ENCODE measurements at places on chromosomes 13 and 19.
A peak's percentile ranks its signal among the peaks of the same experiment; 100 is the strongest.

GRCh38 chr13:41130356-41130755 lies 2.2 kb downstream of the KBTBD6 start:
- no peak for DNase-seq

DNA sequence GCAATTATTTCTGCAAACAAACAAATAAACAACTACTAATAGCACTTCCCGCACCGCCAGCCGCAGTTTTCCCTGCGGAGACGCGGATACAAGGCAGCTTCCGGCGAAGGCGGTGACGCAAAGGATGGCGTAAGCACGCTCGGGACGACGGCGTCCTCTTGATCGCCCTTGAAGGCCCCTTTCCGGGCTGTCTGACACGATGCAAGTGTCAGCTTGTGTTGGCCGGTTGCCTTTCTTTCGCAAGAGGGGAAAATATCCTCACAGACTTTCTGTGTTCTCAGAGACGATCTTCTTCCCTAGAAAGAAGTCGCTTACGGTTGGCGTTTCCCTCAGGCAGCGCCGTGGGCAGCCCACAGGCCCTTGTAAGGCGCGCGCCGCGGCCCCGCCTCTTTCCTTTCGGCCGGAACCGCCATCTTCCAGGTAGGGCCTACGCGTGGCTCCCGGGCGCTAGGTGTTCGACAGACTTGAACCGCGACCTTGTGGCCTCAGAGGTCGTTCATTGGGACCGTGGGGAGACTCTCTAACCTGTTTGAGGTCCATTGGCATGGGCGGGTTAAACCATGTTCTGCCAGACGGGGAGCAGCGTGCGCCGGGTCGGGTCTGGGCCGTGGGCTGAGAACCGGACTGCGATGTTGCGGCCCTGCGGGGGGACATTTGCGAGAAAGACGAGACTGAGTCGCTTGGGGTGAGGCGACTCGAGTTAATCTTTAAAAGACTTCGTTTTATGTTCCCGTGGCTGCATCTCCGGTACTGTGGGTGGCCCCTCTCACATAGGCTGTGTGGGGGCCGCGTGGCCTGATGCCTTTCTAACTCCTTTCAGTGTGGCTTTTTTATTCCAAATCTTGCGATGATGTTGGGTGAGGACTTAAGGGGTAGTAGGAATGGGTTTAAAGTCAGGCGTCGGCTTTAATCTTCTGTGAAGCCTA lies at the start of gene RPL21:
Gene RPL21, plus strand, starts transcription at position 393 of the 926 bp plus-strand sequence. CDS start 2,219 bp downstream, outside the sequence.
- DNase-seq = peak; percentile 82

GRCh38 chr13:24178847-24179485 lies 18.4 kb downstream of the SPATA13 start:
- no peak for DNase-seq

GRCh38 chr13:40756042-40756441 lies 14.9 kb downstream of the MRPS31 start:
- DNase-seq = no peak

GRCh38 chr19:1057176-1057855 lies 9.7 kb upstream of the ARHGAP45 start:
- peak; percentile 30 for DNase-seq

DNA sequence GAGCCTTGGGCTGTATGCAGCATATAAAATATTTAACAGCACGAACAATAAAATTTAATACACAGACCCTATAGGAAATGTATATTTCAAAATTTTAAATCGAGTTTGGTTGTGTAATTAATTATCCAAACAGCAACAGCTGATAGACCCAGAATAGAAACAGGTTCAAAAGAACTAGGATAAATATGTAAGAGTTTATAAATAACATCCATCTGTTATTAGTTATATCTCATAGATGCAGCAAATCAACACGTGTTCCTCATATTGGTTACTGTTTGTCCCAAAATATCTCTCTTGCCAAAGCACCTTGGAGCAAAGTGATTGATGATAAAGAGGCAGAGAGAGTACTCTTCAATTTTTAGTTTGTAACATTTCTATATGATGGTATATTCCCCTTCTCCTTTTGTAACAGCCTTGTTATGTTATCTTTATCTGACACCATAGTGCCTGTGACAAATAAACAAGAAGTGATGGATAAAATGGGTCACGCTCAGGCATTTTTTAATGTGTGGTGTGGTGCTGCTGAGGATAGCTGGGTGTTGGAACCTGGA lies 260.6 kb upstream of the NBEA start:
- no peak for DNase-seq

DNA sequence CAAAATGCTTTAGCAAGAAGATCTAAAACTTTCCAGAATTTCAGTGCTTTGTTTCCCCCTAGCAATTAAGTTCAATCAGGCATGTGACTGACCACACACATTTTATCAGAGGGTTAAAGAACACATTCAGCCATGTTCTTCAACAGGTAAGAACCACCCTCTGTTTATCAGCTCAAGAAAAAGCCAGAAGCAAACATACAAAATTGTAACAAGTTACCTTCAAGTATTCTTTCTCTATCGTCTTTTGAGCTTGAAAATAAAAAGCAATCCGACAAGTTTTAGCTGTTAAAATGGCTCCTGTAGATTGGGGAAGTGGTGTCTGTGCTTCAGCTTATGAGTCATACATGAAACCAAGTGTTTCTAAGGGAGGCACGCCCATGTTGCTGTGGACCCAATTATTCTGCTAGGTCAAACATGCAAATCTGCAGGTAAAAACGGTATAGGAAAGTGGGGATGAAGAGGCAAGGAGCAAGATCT lies at the start of gene ELF1:
Gene ELF1, minus strand, starts transcription at position 306 of the 477 bp plus-strand sequence. CDS start 37,262 bp downstream, outside the sequence.
- no peak for DNase-seq

- no peak for DNase-seq
Measured at GRCh38 chr19:11478167-11479089, 2.4 kb downstream of the ELAVL3 start.

DNA sequence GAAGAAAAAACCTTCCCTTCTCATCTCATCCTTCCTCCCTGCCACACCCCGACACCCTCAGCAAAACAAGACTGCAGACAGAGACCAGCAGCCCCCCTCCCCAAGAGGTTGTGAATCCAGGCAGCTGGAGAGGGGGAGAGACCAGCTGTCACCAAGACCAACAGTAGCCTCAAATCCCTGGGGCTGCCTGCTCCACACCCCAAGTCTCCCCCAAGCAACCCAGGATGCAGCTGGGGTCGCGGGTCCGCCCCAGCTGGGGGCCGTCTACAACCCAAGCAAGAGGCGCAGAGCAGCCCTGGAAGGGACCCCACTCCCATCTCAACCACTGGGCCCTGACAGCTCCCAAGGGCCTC lies 7.1 kb downstream of the KLF16 start:
- DNase-seq = no peak

DNA sequence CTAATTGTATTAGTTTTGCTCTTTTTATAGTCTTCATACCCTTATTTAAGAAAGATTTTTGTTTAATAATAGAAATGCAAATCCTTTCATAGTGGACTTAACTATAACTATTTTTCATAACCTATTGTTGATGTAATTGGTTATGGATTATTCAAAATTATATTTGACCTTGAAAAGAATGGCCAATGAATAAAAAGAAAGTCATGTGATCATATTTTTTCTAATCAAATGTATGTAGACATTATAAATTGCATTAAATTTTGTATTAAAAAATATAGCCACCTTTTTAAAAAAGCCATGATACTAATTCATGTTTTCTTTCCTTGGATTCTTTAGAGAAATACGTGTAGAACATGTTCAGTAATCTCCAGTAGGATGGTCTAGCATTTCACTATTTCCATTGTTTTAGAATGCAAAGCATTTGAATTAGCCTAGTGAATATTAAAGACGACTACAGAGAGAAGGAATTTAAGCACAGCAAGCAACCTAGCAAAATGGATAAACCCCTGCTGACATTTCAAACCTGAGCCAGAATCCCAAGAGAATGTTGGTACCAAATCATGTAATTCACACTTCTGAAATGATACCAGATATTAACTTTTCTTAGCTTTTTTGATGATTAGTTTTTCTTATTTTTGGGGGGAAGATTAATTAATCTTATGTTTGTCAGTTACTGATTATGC lies 1297.4 kb upstream of the MIR17HG start:
- no peak for DNase-seq

DNA sequence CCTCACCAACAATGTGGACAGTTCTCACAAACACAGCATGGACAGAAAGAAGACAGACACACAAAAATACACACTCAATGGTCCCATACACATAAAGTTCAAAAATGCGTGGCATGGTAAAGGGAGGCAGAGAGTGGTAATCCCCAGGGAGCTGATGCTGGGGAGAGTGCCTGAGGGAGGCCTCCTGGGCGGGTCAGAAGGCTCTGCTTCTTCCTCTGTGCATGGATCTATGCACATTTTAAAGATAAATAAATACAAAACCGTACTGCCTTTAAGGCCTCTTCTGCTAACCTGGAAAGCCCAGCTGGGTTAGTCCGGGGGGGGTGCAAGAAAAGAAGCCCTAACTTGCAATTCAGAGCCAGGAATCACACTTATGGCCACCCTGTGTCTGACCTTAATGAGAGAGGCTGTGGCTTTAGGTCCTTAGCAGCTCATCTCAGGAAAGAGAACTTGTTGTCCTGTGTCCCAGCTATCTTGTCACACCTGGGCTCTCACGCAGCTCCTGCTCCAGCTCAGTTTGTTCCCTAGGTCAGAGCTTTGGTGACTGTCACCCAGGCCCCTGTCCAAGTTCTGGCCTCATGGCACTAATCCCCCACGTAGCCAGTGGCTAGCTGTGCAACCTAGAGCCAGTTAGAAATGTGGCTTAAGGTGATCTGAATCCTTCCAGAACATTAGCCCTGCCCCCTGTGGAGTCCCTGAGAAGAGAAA lies 28.5 kb downstream of the POP4 start:
- no peak for DNase-seq

- DNase-seq = no peak
Measured at GRCh38 chr19:15252398-15253018, 20.3 kb upstream of the EPHX3 start.

DNA sequence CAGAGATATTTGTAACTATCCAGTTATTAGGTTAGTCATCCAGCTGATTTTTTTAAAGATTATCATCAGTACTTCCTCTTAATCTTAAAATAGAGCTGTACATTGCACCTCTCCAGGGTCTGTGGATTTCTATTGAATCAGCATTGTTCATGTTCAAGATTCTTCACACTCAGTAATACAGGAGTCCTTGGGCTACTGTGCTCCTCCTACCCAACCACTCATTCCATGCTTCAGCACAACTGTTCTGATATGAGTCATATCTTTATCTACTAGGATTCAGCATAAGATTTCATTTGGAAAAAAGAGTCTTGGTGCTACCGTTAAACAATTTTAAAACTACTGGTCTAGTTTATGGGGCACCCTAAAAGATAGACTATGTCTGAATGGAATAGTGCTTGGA lies 357.8 kb downstream of the DCT start:
- no peak for DNase-seq

DNA sequence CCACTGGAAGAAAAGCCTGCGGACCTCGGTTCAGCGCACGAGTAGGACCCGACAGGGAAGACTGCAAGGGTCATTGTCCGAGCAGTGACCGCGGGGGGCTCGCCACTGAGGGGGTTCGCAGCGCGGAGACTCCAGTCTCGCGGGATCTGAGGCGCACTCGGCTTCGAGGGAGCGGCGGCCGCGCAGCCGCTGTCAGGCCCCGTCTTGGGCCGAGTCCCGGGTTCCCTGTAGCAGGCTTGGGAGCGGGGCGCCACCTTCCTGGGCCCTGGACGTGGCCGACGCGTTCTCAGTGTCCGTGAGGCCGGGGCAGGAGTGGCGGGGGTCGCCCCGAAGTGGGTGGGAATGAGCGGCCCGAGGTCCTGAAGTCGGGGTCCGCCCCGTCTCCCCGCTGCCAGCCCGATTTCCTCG lies 474 bp upstream of the FAM174C start:
- DNase-seq = no peak

- peak; percentile 80 for DNase-seq
Measured at GRCh38 chr13:70732611-70733010, 624.4 kb upstream of the KLHL1 start.

DNA sequence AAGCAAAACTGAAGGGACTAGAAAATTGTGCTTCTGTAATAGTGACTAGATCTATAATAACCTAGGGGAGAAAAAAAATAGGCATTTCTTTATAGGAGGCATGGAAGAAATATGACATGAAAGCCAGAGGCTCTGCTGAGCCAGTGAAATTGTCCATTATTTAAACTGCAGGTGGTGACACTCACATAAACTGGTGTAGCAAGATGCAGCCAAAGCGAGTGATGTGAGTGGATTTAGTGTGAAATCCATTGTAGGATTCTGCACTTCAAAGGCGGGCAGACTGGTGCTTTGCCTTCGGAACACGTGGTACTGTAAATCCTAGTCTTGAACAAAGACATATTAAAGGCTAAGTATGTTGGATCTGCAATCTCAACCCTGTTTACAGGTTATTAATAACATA lies 361.9 kb downstream of the TBC1D4 start:
- peak; percentile 66 for DNase-seq

GRCh38 chr13:46686171-46686570 lies 110.8 kb downstream of the ESD start:
- no peak for DNase-seq

DNA sequence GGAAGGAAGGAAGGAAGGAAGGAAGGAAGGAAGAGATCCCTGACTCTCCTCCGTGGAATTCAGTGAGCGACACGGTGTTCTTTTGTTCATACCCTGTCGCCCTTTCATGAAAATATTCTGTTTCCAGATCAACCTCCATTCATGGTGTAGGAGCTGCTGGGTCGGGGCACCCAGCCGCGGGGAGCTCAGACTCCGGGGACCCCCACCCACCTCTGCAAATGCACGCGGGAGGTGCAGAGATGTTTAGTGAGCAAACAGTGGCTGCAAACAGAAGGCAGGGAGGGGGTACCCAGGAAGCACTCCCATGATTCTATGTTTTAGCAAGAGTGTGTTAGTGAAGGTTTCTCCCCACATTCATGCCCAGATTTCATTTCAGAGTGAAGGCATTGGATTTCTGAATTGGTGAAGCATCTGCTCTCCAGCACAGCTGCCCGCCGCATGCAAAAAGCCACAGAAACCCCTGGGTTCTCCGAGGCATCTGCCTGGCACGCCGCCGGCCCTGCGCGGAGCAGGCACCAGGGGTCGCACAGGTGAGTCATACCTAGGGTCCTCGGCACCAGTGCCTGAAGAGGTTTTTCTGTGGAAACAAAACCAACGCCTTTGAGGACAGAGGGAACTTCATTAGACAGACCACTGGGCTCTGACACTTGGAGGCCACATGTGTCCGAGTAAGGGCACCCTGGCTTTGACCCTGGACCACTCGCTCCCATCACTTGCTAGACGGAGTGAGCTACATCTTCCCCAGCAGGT lies 80.6 kb downstream of the ZNF557 start:
- no peak for DNase-seq

DNA sequence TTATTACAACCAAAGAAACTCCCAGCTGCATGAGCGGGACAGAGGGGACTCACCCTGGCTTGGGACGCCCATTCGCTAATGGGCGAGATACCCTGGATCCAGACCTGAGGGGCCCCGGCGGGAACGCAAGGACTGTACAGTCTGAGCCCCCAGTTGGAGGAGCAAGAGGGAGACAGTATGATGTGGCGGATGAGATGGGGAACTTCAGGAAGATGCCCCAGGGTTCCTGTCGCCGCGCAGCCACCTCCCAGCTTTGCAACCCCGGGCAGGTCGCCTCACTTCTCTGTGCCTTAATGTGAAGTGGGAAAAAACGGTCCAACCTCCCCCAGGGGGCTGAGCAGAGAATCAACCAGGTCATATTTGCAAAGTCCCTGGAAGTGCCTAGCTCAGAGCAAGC lies 2.5 kb downstream of the NPAS1 start:
- no peak for DNase-seq

- DNase-seq = no peak
Measured at GRCh38 chr13:77416666-77417212, 89.8 kb upstream of the MYCBP2 start.
